Glomerular endothelial cell (primary cell): ENCODE measurements at places on chromosomes 4 and X.
A peak's percentile ranks its signal among the peaks of the same experiment; 100 is the strongest.

DNA sequence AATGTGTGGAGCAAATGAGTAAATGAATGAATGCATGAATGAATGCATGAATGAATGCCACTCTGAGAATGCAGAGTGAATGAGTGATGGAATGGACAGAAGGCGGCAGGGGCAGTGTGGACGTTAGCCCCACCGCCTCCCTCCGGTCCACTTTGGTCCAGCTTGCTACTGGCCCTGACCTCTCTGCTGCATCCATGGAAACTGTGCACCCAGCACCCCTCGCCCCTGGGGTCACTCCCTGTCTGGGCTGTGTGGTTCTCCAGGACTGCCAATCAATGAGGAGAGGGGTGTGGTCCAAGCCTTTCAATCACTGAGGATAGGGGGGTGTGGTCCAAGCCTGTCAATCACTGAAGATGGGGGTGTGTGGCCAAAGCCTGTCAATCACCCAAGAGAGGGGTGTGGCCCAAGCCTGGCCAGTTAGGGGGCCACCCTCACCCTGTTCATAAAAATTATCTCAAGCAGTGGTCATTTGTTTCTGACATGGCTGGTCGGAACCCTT, 39.2 kb upstream of the ASMTL start:
- no peak for DNase-seq

- DNase-seq = no peak
Observed at GRCh38 chrX:118108304-118108703, 8.3 kb downstream of the KLHL13 start.

DNA sequence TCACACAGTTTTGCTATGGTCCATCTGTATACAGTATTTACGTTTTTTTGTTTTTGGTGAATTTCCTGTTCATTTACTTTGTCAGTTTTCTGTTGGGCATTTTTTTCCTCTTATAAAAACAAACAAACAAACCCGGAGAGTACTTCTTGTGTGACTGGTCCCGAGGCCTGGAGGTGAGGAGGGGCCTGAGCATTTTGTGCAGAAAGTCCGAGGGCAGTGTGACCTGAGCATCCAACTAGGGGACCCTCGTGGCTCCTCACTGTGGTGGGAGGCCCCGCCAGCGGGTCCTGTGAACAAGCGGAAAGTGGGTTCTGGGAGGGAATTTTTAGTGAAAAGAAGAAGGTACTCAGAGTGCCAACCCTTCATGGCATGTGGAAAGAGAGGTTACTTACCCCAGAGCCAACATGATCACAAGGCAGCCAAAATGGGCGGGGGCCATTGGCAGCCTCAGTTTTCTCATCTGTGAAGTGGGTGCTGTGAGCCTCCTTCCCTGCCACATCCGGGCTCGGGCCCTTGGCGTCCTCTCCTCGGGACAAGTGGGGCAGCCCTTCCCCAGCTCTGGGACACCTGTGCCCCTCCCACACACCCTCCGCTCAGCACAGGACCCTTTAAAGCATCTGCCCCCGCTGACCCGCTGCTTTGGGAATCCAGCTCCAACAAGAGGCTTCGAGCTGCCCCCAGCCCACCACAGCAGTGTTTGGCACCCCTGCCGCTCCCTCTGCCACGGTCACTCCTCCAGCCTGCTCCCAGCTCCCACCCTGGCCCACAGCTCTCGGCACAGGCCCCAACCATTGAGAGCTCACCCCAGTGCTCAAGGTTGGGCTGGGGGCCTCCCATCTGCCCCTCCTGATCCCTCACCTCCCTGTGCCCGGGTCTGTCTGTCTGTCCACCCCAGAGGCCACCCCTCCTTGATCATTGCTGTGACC, 22.8 kb upstream of the GPR78 start:
- DNase-seq = no peak

GRCh38 chr4:176270669-176271068, 1.6 kb upstream of the ASB5 start:
- DNase-seq = peak; percentile 16

- no peak for DNase-seq
Observed at GRCh38 chr4:127469542-127469941, 163.2 kb upstream of the INTU start.

DNA sequence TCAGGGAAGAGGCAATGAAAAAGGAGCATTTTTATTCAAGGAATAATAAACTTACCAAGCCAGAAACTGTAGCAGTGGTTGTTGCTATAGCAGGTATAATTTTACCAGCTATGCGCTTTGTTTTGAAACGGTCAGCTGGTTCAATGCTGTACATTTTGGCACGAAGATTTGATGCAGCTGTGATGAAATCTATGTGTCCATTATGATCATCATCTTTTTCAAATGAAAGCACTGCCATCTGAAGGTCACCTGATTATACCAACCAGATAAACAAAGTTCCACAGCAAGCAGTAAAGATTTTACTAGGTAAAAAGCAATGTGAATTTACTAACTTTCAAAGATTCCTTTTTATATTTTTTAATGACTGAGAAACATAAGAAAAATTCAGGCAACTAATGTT, 66.4 kb downstream of the STAP1 start:
- no peak for DNase-seq
